ENCODE measurements at places on chromosomes 11 and 22.

DNA sequence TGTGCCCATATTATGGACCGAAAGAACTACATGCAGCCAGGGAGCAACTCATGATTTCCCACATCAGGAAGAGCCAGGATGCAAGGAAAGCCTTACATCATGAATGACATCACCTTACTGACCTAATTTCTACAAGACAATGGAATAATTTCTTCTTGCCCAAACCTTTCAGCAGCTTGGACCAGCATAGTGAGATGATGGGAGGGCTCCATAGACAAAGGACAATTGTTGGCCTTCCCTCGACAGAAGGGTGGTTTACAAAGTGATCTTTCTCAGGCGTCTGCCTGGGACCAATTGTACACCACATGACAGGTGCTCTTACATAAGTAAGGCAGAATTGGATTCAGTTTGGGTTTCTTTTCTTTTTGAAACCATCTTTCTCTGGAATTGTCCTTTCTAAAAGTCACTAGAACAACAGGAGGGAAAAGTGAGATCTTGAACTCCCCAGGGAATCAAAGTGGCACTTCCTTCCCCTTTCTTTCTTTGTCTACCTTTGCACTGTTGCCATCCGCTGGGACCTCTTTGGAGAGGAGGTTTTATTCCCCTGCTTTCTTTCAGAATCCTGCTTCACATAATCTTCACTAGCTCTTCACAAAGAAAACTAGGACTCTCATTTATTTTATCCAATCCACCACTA is 51.7 kb upstream of the PAK1 start:
- no peak for DNase-seq

DNA sequence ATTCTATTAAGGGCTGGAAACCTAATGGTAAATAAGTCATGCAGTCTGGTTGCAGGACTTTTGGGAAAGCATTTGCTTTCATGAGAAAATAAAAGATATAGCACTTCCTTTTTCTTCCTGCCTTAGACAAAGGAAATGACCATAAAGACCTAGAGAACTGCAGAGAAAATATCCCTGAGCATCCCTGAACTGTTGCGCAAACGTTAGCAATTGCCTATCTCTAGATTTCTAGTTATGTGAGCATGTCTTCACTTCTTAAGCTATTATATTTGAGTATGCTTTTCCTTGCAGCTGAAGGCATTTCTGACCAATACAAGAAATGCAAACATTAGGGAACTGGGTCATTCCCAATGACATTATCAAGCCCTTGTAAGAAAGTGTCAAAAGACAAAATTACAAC is 110.6 kb downstream of the KIF18A start:
- DNase-seq, result no peak

DNA sequence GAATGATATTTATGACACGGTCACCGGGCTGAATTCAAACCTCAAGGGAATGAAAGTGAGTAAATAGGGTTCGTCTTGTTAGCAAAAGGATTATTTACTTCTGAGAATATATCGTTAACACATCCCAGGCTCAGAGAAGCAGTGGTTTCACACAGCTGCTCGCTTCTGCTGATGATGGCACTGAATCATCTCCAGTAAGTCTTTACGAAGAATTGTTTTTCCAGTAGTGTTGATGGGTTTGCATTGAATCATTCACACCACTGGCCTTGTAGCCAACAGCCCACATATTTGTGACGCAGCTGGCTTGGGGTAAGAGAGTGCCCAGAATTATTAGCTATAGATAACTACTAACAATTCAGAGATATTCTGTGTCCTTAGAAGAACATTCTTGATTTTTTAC is 236.3 kb downstream of the CADM1 start:
- no peak for DNase-seq

DNA sequence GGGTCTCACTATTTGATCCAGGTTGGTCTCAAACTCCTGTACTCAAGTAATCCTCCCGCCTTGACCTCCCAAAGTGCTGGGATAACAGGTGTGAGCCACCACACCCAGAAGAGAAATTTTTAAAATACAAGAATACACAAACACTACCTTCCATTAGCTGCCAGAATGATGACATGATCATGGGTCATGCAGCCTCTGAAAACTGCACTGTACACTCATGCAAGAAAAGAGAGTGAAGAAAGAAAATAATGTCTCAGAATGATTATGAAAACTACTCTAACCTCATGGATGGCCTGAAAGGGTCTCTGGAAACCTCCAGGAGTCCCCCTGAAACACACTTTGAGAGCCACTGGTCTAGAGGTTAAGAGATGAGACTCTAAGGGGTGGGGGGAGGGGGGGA is 18.8 kb downstream of the VPS37C start:
- DNase-seq, result no peak

DNA sequence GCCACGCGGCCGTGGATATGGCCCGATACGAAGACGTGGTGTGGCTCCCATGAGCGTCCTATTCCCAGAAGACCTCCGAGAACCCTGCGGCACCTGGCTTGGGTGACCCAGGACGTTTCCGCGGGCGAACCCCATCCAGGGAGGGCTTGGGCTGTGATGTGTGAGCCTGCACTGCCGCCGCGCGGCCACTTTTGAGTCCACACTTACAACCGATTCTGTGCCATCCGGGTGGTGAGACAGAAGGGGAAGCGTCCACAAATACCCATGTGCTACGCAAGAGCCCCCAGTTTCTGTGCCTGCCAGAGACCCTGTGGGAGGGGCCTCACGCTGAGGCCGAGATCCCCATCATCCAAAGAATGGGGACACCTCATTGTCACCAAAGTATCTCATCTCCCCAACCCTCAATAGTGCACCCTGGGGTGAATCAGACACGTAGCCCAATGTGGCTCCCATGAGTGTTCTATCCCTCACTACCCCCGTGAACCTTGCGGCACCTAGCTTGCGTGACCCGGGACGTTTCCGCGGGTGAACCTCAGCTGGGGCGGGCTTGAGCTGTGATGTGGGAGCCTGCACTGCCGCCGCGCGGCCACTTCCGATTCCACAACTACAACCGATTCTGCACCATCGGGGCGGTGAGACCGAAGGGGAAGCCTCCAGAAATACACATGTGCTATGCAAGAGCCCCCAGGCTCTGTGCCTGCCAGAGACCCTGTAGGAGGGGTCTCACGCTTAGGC is 4.6 kb upstream of the H19 start:
- no peak for DNase-seq

DNA sequence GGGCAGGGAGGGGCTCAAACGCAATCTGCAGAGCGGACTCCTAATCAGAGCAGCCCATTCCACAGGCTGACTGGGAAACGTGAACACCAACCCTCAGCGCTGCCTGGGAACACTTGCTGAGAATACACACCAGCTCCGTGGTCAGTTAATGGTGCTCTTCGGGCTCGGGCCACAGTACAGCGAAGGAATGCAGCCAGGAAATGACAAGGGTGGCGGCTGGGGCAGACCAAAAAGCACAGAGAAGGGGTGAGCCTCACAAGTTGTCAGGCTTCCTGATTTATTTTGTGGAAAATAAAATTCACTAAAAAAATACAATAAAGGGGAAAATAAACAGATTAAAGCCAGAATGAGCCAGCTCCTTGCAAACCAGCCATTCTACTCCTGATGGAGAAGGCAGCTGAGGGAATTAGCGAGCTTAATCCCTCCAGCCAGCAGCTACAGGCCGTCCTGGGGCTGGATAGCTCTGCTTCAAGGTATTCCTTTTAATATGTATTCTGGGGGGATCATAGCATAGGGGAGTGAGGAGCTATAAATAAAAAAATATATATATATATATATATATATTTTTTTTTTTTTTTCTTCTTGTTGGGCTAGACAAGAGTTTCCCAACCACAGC is 165.5 kb upstream of the NTM start:
- no peak for DNase-seq

DNA sequence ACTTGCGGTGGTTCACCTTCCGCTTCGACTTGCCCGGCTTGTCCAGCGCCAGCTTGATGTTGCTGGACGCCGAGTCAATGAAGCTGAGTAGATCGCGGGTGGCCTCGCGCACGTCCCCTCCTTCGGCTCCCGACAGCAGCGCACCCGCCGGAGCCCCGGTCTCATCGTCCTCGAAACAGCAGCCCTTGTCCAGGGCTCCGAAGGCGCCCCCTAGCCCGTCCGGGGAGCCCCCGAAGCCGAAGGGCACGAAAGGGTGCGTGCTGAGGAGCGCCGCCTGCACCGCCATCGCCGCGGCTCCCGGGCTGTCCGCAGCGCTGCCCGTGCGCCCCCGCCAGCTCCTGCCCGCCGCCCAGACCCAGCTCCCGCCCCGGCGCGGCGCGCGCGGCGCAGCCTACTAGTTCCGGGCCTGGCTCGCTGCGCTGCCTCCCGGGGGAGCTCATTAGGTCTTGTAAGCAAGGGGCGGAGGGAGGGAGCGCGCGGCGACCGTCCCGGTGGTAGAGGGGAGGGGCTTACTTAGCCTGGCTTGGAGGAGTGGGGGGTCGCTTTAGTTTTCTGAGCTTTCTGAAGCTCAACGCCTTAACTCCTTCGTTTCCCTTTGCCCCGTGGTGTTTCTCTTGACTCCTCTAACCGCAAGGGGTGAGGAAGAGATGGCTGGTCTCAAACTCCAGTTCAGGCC is at the start of gene FAM181B:
Gene FAM181B, minus strand, starts transcription at position 421 of the 676 bp plus-strand sequence. Its CDS starts 135 bp downstream, at position 286.
- no peak for DNase-seq

- DNase-seq, result no peak
Measured at GRCh38 chr11:40291329-40291728, 1168.1 kb downstream of the LRRC4C start.

GRCh38 chr11:6245536-6245935 is 6.6 kb downstream of the CNGA4 start:
- no peak for DNase-seq
